ENCODE measurements at places on chromosomes 11 and 22. TPM values are rescaled to one million over a fixed set of nuclear protein-coding genes. Genes with fewer than 3 reads are reported as not detected.

The SPI1 gene
- polyA plus RNA-seq, result not detected

The OR2AG2 gene
- polyA plus RNA-seq, result 0.03 TPM

The CCDC88B gene
- 0.88 TPM for polyA plus RNA-seq

The ARHGAP42 gene
- polyA plus RNA-seq, result 8.0 TPM

DNA sequence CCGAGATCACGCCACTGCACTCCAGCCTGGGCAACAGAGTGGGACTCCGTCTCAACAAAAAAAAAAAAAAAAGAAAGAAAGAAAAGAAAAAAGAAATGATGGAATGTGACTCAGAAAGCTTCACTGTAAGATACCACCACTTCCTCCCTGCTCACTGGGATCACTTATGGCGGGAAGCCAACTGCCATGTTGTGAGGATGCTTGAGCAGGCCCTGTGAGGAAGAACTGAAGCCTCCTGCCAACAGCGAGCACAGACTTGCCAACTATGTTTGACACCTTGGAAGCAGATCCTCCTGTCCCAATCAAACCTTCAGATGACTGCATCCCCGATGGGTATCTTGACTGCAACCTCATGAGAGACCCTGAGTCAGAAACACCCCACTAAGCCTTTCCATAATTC lies 8.3 kb downstream of the SEC14L6 start:
- DNase-seq, result peak; percentile 35

DNA sequence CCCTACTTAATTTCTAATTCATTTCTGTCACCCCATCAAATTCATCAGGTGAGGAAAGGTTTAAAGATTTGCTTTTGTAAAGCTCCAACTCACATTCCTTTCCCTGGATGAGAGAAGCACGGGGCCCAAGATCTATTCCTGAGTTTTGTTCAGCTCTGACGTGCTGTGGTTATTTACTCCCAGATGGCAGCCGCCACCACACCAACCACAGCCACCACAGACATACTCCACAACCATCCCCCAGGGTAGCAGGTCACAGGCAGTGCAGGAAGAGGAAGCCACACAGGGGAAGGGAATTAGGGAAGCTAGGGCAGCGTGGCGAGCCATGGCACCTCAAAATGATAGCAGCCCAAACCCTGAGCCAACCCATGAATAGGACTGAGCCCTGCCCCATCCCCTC lies 63.5 kb upstream of the CSNK2A3 start:
- DNase-seq, result peak; percentile 34

GRCh38 chr11:19670030-19670791 lies 42.4 kb upstream of the NAV2 start:
- peak; percentile 48 for DNase-seq

- no peak for DNase-seq
Measured at GRCh38 chr11:43832536-43832935, 48.1 kb upstream of the ALKBH3 start.

DNA sequence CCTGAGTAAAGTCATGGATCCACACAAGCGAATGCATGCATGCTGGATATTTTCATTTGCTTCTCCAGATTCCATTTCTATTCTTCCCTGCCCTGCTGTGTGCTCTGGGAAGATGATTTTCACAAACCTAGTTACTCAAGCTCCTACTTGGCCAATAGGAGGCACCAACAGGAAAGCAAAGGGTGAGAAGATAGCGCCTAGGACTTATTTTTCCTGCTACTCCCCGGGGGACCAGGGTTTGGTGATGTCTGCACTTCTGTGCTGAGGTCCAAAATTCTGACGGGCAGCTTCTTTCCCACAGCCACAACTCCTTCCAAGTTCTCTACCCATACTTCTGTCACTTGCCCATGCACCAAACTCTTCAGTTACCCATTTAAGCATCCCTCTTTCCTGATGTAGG lies 509.3 kb upstream of the TENM4 start:
- DNase-seq, result no peak

DNA sequence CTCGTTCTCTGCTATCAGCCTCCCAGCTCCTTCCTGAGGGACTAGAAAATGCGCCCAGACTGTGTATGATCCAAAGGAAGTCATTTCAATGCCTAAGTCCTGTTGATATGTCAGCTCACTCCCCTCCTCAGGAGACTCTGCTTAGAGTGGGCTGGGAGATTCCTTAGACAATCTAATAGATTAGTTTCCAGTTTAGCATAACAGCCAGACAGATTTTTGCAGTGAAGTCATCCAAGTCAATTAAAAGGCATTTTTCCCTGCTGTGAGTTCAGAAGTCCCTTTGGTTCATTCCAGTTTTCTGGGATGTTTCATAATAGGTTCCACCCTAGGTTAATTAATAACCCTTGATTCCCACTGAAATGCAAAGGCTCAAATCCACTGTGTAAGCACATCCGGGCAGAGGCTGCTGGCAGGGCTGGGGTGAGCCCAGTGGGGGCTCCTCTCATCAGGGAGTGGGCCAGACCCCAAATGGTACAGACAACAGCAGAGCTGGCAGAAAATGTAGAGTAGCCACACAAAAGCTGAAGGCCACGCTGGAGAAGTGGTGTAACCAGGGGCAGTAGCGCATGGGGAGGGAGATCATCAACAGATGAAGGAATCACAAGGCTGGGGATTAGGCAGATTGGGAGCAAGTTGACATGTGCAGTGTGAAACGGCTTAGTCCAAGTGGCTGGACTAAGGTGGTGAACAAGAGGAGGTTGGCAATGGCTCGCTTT lies 90.6 kb downstream of the SYN3 start:
- no peak for DNase-seq

DNA sequence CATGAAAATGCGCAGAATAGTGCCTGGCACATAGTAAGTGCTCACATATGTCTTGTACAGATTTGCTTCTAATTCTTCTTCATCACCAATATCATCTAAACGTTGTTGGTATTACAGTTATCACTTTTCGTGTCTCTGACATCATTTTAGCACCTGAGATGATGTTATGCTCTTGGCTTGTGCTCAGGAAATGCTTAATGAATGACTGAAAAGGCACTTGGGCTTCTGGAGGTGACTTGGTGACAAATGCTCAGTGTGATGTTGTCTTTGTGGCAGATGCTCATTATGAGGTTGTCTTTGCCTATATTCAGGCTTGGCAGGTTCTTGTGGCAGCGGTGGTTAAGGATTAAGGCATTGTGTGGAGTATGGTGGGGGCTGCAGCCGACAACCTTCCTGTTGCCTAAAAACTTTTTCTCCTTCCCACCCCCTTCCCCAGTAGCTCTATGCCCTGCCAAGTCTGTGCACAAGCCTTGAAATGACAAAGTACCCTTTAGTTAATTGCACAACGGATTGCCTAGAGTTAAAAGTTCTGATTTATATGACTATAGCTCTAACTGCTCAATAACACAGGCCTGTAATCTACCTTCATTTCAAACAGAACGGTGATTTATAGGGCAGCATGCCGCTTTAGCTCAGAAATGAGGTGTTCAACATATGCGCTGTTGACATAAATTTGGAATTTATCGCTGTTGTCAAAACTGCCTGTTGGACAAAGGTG lies 82.5 kb downstream of the ZBTB16 start:
- no peak for DNase-seq

GRCh38 chr11:36155770-36156160 lies 133.5 kb downstream of the COMMD9 start:
- DNase-seq, result peak; percentile 32

DNA sequence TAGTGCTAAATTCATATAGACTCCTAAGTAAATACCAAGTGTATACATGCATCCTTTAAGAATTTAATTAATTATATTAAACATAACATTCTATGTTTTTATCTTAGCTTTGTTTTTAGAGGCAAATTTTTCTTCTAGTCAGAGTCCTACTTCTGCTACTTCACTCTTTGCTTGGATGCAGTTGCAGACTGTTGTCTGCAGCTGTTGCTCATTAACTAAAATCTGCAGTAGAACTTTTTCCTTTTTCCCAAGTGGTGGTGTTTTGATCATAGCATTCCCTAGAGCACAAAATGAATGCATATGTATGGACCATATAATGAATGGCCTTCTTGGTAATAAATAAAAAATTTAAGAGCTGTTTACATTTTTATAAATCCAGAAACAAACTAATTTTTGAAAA lies 198.3 kb downstream of the CASP12 start:
- no peak for DNase-seq

- DNase-seq, result peak; percentile 43
Measured at GRCh38 chr11:62398011-62398994, 20.5 kb upstream of the SCGB1A1 start.

GRCh38 chr22:37784829-37785495 lies 22.8 kb upstream of the GCAT start:
- no peak for DNase-seq

DNA sequence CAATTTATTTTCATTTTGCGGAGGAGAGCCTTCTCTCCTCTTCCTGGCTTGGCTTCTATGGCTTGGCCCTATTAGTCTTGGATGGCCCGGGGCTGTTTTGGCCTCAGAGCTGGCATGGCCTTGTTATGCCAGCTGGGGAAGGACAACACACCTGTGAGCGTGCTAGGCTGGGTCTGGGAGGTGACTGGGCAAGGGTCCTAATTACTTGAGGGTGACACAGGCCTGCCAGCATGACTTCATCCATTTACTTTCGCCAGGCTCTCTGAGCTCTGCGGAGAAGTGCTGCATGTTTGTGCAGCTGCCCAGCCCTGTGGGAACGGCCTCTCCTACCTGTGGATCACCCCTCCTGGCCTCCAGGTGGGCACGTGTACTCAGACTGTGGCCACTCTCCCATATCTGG lies 153.6 kb downstream of the SNX19 start:
- no peak for DNase-seq

Measured in fibroblast of lung (primary cell).